ENCODE measurements at places on chromosomes 5 and 9.

GRCh38 chr5:180798193-180798592 lies 4.4 kb downstream of the MGAT1 start:
- H3K4me1 ChIP-seq = peaks cover 59% of the 10 kb centered on the region
- peaks cover 6% of the 10 kb centered on the region for H3K36me3 ChIP-seq
- H3K27me3 ChIP-seq = no peaks in the 10 kb centered on the region
- H3K4me3 ChIP-seq = peak overlapping the region; percentile 28

DNA sequence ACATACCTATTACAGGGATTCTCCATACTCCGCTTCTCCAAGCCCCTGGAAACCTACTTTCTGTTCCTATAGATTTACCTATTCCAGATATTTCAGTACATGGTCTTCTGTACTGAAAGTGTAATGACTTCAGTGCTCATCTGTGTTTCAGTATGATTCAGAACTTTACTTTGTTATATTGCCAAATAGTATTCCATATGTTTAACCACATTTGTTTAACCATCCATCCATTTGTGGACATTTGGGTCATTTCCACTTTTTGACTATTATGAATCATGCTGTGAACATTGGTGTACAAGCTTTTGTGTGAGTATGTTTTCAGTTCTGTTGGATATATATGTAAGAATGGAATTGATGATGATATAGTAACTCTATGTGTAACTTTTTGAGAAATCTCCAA lies 188.9 kb downstream of the PDZD2 start:
- H3K4me1 ChIP-seq = no peaks in the 10 kb centered on the region
- no peaks in the 10 kb centered on the region for H3K27me3 ChIP-seq
- H3K4me3 ChIP-seq = no peak overlapping the region
- no peaks in the 10 kb centered on the region for H3K36me3 ChIP-seq

GRCh38 chr9:108831496-108832178 lies 24.1 kb downstream of the ACTL7B start:
- H3K4me3 ChIP-seq = no peak overlapping the region
- no peak overlapping the region for H3K27ac ChIP-seq
- H3K27me3 ChIP-seq = no peaks in the 10 kb centered on the region
- no peaks in the 10 kb centered on the region for H3K36me3 ChIP-seq
- H3K4me1 ChIP-seq = no peaks in the 10 kb centered on the region

DNA sequence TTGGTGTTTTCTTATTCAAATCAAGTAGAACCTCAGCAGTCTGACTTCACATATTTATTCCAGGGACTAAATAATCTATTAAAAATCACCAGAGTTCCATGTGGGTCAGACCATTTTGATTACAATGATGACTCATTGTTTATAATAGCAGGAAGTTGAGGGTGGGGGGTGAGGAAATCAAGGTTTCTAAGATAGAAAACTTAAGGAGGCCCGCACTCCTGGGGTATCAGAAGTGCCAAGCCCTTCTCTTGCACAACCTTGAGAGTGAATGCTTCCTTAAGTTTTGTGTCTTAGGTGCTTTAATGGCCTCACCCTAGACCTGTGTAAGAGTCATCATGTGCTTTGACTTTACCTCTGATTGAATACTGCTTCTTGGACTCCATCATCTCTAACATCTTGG lies 31.9 kb upstream of the NPR3 start:
- H3K27me3 ChIP-seq = no peaks in the 10 kb centered on the region
- H3K4me3 ChIP-seq = no peak overlapping the region
- DNase-seq = no peak
- H3K27ac ChIP-seq = no peak overlapping the region
- H3K36me3 ChIP-seq = no peaks in the 10 kb centered on the region

Data from thoracic aorta (tissue), 2 donors.